ENCODE measurements at places on chromosomes 2 and 18.

DNA sequence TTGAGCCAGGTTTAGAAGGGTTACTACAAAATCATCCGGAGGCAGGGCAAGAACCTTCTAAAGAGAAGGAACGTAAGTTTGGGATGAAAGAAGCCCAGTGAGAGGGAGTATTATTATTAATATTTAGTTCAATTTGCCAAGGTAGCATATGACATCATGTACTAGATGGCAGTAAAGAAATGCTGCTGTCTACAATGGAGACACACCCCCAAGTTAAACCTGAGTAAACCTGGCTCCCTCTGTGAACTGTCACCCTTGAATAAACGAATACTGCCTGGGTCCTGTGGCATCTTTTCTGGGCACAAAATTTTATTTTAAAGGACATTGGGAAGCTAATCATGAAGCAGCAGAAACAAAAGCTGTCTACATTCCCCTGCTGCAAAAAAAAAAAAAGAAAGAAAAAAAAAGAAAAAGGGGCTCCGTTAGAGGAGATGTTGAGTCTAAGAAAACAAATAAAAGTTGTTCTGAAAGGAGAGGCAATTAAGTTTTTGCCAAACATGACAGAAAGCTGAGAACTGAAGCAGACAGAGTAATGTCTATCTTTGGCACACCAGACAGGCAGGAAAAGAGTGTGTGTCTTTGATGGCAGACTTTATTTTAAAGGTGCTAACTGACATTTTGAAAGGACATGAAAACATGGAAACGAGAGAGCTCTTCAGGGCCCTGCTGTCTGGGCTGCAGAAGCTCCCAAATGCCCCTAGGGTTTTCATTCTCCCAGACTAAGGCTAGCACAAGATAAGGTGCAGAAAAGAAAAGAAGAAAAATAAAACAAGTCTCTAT lies 557.7 kb upstream of the CHAC2 start:
- no peak for DNase-seq

GRCh38 chr2:99940963-99941362 lies 201.4 kb downstream of the AFF3 start:
- no peak for DNase-seq

GRCh38 chr2:105754011-105754410 lies 9.3 kb downstream of the NCK2 start:
- no peak for DNase-seq

DNA sequence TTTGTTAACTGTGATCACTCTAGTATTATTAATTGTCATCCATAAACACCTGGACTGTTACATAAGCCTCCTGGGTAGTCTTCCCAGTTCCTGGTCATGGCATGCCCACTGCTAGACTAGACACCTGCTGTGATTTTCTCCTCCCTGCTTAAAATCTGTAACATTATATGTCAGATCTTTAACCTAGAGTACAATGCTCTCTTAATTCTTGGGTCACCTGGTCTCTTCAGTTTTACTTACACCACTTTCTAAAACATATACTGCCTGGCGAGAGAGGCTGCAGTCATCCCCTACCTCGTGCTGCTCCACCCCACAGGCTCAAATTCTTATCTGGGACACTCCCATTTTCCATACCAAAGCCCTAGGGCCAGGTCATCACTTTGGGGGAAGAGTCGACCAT lies 161.3 kb downstream of the CDH2 start:
- DNase-seq = no peak

DNA sequence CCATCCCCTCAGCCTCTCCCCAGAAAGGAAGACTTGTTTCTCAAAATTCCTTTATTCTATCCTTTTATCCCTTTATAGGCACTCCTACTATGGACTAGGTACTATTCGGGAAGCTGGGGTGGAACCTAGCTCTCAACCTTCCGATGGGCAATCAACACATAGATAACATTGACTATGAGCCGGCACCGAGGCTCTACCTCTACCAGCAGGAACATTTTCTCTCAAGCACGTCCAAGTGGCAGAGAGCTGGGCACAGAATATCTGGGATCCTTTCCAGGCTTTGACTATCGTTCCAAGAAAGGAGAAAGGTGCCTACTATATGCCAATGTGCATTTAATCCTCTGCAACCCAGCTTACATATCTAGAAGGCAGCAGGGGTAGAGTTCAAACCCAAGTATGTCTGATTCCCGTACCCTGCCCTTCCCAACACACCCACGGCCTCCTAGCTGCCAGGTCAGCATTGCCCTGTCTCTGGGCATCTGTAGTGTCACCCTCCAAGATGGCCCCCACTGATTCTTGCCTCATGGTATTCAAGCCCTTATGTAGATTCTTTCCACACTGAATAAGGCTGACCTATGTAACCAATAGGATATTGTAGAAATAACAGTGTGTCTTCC lies 28.3 kb downstream of the TNS1 start:
- no peak for DNase-seq

- DNase-seq = no peak
Measured at GRCh38 chr2:26587994-26588393, 53.2 kb downstream of the CIB4 start.

- no peak for DNase-seq
Measured at GRCh38 chr18:65994302-65994701, 243.5 kb downstream of the CDH7 start.

DNA sequence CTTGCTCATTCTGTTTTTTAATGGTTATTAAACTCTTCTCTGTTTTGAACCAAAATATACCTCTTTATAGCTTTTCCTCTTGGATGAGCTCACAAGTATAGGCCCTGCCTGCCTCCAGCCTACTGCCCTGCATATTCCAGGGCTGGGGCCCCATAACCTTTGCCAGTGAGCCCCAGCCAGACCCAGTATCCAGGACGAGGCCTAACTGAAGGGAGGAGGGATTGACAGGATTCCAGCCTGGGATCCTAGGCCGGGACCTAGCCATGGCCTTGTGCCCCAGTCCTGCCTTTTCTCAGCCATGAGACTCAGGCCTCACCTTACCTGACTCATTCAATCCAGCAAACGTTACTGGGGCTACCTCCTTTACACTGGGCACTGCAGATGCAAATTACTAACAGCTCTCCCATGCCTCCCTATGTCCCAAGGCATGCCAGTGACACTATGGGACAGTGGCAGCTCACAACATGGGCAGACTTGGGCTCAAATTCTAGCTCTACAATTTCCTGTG lies 159.2 kb downstream of the DDX1 start:
- DNase-seq = no peak

DNA sequence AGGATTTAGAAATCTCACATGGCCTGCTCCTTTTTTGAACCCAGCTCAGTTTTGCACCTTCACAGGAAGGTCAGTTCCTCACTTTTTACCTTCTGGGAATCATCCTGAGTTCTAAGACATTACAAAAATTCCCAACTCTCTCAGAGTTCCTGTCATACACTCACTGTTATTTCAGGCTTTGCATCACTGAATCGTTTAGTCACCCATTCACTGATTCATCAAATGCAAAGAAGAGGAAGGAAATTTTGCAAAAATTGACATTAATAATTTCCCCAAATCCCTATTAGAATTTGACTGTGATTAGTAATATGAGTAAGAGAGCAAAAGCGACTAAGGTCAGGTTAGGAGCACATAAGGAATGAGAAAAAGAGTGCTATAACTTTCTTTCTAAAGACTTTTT lies 197.5 kb downstream of the PDE1A start:
- DNase-seq = no peak

DNA sequence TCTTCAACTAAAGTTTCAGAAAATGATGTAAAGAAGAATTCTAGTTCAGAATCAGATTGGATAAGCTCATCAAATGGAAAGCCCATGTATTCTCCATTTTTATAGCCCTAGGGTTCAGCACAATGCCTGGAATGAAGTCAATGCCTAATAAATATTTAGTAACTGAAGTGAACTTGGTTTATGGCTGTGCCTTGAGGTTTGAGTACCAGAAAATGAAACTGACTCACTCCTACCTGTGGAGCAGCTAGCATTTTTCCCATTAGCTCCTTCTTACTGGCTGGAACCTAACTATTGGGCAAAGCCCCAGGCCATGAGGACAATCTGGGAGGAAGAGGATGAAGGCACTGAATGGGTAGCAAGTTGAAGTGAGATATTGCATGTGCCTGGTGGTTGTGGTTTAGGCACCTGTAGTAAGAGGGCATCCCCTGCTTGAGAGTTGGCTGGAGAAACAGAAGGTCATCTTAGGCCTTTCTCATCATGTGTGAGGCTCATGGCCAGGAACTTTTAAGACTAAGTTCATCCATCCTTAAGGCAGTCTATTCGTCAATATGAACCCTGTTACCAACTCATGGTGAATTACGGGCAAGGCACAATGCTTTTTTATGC lies 85.0 kb upstream of the LYPD1 start:
- DNase-seq = no peak

DNA sequence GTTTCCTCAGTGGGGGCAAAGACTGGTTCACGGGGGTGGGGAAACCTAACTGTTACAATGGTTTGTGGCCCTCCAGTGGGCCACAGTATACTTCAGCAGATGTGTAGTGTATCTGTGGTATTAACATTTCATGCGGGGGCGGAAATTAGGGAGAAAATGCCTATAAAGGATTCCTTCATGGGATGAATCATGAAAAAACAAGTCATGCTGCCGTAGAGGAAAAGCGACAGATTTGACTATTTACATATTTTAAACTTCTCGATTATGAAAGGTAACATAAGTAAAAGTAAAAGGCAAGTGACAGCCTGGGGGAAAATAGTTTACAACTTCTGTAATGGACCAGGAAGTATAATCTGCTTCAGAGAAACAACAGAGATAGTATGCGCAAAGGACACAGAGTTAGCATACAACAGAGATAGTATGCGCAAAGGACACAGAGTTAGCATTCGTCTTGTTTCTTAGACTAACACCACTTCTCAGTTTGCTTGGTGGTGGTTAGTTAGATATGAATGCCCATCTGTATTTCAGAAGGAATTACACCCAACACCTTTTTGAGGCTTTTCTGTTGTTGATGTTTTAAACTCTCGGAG lies 41.1 kb downstream of the MRPS9 start:
- DNase-seq = no peak
